ENCODE measurements at places on chromosomes 2 and 18.

DNA sequence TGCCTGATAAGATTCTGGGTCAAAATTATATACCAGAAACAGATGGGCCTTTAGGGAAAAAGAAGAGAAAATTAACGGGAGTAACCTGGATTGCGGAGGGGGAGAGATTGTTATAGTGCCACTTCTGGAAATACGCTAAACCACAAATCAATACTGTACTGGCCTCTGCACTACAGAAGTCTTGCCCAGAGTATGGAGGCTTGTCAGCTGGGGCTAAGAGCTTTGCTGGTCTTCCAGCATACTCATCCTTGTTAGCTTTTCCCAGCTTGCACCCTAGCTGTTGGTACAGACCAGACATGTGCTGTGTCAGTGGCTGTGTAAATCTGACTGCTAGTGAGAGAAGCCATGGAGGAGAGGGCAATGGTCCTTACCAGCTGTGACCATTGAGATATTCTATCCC, 8.9 kb downstream of the AGBL5 start:
- no peak for ATAC-seq

GRCh38 chr2:269356-270030, 4.7 kb downstream of the ACP1 start:
- ATAC-seq = no peak

- no peak for ATAC-seq
Observed at GRCh38 chr2:23533338-23533695, 148.3 kb downstream of the KLHL29 start.

DNA sequence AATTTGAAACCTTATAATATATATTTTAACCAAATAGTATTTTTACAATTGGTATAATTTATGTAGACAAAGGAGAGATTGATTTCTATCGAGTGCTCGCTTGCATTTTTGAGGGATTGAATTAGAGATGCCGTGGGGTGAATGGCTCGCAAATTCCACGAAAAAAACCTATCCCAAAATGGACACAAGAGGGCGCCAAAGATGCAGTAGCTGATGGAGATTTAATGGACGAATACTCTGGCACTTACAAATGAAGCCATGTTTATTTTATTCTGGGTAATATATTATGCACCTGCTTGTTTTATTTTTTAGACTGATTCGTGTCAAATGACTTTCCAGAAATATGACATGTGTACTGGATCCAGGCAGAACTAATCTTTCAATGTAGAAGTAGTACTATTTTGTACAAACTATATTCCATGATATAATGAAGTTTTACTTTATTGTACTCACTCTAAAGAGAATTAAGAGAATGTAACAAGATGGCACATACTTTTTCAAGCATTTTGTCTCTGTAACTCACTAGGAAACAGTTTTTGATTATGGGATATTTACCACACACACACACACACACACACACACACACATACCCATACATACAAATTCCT, 505.4 kb downstream of the PLCL1 start:
- ATAC-seq = no peak

DNA sequence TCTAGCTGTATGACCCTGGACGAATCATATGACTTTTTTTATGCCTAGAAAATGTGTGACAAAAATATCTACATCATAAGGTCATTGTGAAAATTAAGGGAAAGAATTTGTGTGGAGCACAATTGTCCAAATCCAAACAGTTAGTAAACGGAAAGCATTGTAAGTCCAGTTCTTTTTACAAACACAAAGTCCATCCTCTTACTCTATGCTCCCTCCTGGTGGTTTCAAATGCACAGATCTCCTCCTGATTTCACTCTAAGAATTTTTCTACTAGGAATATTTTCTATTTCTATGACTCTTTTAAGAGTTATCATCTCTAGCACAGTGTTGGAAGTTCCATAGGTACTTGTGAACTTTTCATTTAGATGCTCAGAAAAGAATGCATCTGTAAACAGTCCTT, 125.2 kb upstream of the ARL5A start:
- no peak for ATAC-seq

GRCh38 chr18:55354795-55355194, 233.2 kb downstream of the TCF4 start:
- no peak for ATAC-seq

GRCh38 chr2:230797515-230798495, 66.9 kb upstream of the ITM2C start:
- ATAC-seq = no peak

GRCh38 chr2:238127165-238128060, 11.1 kb upstream of the KLHL30 start:
- ATAC-seq = peak; percentile 88

- peak; percentile 83 for ATAC-seq
Observed at GRCh38 chr2:10911291-10912075, at the start of gene KCNF1. Gene KCNF1 (plus strand): TSS chr2:10911934. CDS start chr2:10912427, 493 bp downstream.

DNA sequence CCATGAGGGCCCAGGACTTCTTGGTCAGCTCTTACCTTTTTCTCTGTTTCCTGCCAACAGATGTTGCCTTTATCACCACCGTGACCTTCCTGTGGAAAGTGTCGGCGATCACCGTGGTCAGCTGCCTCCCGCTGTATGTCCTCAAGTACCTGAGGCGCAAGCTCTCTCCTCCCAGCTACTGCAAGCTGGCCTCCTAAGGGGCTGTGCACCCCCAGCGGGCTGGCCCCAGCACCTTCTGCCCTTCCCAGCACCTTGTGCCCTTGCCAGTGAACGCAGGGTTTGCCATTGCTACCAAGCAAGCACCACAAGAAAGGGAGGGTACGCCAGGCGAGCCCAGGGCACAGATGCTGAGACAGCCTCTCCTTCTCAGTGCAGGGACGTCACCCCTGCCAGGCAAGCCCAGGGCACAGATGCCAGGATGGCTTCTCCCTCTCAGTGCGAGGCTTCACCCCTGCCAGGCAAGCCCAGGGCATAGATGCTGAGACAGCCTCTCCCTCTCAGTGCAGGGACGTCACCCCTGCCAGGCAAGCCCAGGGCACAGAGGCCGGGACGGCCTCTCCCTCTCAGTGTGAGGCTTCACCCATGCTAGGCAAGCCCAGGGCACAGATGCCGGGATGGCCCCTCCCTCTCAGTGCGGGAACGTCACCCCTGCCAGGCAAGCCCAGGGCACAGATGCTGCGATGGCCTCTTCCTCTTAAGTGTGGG, 18.4 kb upstream of the NFATC1 start:
- ATAC-seq = no peak
